CD4-positive, alpha-beta T cell treated with Interleukin-15 for 1 hour (primary cell): ENCODE measurements at places on chromosomes 2 and 18.
A peak's percentile ranks its signal among the peaks of the same experiment; 100 is the strongest.

- DNase-seq: no peak
Observed at GRCh38 chr2:218881744-218882460, 1.2 kb downstream of the WNT10A start.

DNA sequence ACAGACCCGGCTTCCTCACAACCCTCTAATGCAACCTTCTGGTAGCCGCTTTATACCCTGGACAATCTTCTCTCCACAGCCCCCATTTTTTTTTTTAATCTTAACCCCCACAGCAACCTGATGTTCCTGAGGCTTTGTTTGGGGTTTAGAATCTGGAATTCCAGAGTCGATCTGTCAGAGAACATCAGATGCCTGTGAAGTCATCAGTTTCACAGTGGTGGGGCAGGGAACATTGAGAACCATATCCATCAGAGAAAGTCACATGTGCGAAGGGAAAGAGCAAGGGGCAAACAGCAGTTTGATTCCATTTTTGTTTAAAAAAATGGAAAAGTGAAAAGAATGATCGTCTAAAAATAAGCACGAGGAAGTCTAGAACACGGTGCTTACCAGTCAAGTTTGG, 20.6 kb downstream of the NPAS2 start:
- DNase-seq: no peak

DNA sequence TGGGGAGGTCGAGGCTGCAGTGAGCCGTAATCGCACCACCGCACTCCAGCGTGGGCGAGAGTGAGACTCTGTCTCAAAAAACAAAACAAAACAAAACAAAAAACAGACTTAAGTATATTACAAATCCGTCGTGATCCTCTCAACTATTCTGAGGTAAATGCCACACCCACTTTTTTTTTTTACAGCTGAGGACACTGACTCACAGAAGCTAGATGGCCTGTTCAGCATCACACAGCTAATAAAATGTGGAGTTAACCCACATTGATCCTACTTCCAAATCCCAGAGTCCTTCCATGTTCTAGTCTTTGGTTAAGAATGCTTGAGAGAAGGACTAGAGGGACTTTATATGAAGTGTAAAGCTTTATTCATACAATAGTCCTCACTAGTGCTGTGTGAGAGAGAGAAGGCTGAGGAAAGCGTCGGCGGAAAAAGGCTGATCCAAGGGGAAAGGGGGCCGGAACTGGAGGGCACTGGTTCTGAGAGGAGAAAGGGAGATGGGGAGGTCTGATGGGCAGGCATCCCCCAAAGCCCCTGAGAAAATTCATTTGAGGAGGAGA, 627 bp downstream of the RNF25 start:
- no peak for DNase-seq

DNA sequence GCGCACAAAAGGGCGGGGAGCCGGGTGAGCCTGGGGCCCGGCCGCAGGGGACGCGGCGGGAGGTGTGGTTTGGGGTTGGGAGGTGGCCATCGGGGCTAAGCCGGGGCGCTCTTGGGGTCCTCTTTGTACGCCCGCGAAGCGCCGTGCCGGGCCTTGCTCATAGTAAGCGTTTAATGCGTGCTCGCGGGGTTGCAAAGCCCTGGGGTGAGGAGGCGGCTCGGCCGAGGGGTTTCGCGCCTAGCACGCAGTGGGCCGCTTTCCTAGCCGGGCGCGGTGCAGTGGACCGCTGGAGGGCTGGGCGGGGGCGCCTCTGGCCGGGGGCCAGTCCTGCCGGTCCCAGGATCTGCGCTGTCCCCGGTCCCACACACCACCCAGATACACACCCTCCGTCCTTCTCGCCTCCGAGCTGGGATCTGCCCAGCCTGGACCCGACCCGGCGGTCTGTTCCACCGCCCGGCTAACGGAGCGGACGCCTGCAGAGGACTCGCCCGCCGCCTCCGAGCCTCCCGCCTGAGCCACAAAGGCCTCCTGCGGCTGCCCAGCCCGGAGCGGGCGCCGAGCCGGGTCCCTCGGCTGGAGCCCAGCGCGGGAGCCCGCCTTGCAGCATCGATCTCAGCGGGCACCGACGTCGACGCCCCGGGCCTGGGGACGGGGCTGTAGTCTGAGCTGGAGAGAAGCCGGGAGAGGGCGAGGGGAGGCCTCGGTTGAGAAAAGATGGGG, 564 bp downstream of the DPYSL5 start:
- no peak for DNase-seq

DNA sequence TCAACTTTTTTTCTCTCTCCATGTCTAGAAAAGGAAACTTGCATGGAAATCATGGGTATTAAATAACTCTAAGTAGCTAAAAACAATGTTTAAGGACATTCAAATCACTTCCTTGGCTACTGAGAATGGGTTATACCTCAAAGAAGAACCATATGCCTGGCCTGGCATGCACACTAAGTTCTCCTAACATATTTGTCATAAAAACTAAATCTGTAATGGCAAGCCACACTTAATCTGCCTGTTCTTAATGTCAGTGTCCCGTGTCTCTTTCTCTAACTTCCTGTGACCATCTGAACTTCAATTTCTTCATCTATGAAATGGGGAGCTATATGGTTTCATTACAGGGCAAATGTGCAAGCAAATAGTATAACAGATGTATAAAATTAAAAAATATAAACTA, 11.1 kb downstream of the PDE1A start:
- no peak for DNase-seq

- DNase-seq: no peak
Observed at GRCh38 chr18:74114116-74114515, 33.5 kb downstream of the FBXO15 start.

- DNase-seq: no peak
Observed at GRCh38 chr2:222637067-222637466, 18.8 kb downstream of the FARSB start.

DNA sequence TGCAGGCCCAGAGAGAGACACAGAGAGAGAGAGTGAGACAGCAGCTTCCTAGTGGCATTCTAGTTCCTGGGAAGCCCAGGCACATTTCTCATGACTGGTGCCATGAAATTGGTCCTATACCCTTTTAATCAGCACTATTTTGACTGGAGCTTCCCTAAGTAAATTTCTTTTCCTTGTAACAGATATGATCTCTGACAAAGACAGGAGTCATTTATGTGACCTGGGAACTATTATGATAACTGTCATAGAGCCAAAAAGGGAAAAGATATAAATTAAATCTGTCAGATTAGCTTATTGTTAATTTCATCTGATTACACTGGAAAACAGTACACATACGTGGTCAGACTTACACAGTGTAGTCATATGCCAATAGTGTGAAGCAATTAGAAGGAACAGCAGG, 161.3 kb upstream of the HNRNPA3 start:
- no peak for DNase-seq

DNA sequence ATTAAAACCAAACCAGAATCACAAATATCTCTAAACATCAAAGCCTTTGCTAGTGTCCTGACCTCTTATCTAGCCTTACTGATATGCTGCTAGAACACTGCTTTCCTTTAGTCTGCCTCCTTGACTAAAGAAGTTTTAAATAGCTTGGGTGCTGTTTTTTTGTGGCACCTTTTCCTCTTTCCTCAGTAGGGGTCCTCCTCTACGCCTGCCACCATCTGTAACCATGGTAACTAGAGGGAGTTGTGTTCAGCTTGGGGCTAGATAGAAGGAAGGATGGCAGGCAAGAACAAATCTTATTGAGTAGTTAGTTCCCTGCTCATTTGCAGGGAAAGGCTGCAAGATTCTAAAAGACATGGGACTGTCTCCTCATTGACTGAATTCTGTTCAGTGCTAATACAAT, 86.0 kb downstream of the TAF4B start:
- no peak for DNase-seq

- DNase-seq: peak; percentile 76
Observed at GRCh38 chr18:63936156-63936931, 12.8 kb upstream of the HMSD start.

DNA sequence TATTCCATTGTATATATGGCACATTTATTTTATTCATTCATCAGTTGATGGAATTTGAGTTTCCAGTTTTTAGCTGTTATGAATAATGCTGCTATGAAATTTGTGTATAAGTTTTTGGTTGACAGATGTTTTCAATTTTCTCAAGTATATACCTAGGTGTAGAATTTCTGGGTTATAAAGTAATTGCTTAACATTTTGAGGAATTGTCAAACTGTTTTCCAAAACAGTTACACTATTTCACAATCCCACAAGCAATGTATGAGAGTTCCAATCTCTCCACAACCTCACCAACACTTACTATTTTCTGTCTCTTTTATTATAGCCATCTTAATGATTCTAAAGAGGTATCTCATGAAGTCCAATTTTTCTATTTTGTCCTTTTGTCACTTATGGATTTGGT, 12.5 kb upstream of the WDSUB1 start:
- DNase-seq: no peak

- no peak for DNase-seq
Observed at GRCh38 chr2:210224941-210225672, at the start of gene ACADL. Gene ACADL, minus strand, starts transcription at chr2:210225447. Its CDS starts 184 bp downstream, at chr2:210225263.

GRCh38 chr2:225069966-225070365, 27.7 kb upstream of the DOCK10 start:
- DNase-seq: no peak
